SW 1271 (cell line): ENCODE measurements at places on chromosomes 1 and 21.

DNA sequence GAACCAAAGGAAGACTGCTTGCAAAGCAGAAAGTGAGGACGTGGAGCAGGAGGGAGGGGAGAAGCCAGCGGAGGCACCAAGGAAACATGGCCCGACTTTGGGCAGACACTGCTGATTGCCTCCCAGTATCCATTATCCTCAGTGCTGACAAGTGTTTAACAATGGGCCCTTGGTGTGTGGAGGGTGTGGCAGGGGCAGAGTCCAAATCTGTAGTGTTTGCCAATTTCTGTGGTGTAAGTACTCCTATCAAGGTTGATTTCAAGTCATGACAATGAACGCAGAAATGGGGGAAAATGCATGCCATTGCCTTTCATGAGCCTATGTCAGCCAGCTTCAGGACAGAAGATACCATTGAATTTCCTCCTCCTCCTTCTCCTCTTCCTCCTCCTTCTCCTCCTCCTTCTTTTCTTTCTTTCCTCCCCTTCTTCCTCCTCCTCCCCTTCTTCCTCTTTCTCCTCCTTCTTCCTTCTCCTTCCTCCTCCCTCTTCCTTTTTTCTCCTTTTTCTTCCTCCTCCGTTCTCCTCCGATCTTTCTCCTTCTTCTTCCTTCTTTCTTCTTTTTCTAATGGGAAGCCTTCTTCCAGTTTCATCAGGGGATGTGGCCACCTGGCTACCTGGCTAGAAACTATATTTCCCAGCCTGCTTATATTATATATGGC, 10.3 kb upstream of the PHC2 start:
- no peak for DNase-seq

DNA sequence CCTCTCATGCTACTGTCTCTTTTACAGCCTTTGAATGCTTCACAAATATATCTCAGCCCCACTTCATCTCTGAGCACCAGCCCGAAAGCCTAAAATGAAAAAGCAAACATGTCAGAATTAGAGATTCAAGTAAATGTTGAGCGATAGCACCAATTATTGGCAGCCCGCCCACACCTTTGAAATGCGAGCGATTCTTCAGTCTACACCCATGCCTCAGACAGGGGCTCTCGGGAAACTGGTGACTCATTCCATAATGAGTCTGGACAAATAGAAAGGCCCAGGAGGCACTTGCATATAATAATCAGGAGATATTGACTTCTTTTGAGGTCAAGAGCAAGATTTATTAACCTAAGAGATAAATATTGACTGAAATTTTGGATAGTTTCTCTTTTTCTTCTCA, 487.3 kb upstream of the PTBP2 start:
- no peak for DNase-seq

- no peak for DNase-seq
Measured at GRCh38 chr1:205232127-205232820, 4.5 kb downstream of the TMCC2 start.

DNA sequence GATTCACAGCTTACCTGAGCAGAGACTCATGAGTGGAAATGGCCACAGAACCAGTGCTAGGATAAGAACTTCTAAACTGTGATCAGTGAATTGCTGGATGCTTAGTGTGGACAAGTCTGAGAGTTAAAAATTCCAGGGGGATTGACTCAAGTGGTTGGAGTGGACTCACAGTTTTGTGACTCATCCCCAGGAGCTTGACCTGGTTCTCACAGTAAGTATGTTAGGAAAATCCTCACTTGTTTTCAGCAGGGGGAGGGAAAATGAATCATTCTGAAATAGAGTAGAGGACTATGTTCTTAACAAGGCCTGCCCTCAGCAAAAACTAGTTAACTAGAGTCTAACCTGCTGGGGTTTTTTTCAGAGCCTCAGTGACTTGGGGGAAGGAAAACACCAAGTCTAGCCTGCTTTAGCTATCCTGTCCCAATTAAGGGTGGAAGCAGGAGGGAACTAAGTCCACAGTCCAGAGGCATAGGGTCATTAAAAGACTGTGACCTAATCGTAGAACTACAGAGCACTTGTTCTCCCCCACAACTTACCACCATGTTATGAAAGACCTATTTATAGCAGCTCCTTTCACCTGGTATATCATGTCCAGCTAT, 6.1 kb upstream of the CDC73 start:
- DNase-seq, result peak; percentile 81

DNA sequence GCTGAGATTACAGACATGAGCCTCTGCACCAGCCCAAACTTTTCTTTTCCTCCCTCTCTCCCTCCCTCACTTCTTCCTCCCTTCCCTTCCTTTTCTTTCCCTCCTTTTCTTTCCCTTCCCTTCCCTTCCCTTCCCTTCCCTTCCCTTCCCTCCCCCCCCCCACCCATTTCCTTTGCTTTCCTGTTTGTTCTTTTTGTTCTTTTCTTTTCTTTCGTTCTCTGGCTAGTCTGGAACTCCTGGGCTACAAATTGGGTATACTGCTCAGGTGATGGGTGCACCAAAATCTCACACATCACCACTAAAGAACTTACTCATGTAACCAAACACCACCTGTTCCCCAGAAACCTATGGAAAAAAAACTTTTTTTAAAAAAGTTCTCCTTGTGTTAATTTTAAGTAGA, 174.8 kb upstream of the CHODL start:
- DNase-seq, result no peak

GRCh38 chr21:34020005-34020847, 53.2 kb upstream of the MRPS6 start:
- DNase-seq, result no peak

DNA sequence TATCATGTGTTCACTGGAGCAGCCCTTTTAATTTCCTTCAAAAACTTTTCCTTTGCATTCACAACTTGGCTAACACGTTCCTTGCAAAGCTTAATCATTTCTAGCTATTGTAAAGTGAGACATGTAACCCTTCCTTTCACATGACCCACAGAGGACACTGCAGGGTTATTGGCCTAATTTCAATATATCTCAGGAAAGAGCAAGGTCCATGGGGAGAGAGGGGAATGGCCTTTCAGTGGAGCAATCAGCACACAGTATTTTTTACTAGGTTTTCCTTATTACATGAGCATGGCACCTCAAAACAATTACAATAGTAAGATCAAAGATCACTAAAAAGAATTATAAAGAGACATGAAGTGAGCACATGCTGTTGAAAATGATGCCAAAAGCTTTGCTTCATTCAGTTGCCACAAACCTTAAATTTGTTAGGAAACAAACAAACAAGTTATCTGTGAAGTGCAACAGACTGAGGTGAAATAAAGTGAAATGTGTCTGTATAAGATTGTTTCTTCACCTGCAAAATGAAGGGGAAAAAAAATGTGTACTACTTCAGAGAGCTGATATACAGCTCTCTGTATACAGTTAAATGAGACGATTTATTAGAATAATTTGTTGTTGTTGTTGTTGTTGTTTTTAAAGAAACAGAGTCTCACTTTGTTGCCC, 61.5 kb downstream of the EIF4G3 start:
- DNase-seq, result no peak

DNA sequence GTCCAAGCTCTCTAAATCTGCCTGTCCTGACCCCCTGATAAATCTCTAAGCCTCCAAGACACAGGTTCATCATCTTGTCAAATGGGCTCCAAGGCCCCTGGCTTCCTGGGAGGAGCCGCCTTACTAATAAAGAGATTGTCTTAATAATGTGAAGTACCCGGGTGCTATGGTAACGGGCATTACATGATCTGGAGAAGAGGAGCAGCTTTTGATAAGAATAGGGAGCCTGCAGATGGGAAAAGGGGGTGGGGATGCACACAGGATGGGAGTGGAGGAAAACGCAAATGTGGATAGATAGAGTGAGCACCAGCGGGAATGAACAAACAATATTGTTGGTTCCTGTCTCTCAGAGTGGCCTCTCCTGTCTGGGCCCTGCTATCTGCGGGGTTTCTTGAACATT, 11.9 kb upstream of the RXRG start:
- DNase-seq, result no peak

- DNase-seq, result no peak
Measured at GRCh38 chr1:16165548-16165947, 9.7 kb upstream of the EPHA2 start.

DNA sequence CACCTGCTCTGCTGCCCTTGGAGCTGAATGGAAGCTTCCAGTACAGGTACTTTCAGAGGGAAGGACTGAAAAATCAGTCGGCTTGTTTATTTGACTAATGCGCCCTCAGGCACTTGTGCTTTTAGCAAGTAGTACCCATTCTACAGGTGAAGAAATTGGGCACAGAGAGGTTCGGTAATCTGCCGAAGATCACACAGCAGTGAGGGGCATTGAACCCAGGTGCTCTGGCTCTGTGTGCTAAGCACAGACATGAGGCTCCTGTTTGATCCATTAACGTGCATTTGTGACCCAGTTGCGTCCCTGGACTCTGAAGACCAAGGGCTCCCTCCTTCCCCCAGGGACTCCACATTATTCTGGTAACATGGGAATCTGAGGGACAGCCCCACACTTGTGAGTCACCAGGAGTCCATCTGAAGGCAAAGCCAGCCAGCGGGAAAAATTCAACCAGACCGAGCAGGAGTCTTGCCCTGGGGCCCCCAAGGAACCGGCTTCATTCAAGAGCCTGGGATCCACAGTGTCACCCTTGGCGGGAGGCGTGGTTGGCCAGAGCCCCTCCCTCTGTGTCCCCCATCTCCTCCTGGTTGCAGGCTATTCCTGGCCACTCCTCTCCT, 192.4 kb upstream of the ARHGEF16 start:
- DNase-seq, result no peak

DNA sequence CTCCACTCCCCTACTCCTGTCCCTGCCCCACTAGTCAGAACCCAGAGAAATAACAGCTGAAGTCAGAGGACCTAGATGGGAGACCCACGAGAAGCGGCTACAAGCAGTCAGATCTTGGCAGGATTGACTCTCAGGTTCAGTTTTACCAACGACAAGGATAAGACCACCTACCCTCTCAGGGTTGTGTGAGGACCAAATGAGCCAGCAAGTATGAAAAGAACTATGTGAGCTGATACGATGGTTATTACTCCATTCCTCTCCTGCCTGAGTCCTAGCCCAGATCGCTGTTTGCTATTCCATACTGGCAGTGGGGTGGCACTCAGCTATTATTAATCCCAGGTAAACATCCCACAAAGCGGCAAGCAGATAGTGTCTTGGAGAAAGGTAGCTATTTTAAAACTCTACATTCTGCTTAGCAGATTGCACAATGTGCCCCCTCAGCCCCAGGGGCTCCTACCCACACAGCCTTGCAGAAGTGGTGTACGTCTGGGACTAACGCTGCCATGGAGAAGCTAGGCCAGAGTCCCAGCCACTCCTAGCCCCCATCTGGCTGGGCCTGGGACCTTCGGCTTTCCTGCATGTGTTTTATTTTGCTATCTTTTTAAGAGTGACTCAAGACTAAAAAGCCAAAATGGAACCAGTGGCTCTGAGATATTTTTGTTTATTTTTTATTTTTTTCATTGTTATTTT, 58.9 kb downstream of the CD46 start:
- DNase-seq, result no peak

DNA sequence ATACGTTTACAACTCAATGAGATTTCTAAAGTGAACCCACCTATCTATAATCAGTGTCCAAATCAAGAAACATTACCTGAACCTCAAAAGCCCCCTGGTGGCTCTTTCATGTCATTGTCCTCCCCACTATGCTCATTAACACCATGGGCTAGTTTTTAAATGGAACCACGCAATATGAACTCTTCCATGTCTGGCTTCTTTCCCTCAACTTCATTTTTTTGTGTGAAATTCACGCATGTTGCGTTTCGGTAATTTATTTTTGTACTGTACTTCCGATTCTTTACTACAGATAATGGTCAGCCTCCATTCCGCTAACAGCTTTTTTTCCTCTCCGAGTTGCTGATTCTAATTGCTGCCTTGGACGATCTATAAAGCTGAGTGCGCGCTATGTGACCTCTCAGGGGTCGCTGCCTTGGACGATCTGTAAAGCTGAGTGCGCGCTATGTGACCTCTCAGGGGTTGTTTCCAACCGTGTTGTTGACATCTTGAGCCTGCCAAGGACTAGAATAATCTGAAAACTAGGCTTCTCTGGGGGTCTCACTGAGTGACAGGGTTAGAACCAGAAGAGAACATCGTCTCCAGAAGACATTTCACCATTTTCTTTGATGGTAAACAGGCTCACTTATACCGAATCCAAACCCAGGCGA, 1.1 kb upstream of the CACYBP start:
- no peak for DNase-seq

GRCh38 chr21:17050646-17051045, 462.2 kb upstream of the CXADR start:
- no peak for DNase-seq

DNA sequence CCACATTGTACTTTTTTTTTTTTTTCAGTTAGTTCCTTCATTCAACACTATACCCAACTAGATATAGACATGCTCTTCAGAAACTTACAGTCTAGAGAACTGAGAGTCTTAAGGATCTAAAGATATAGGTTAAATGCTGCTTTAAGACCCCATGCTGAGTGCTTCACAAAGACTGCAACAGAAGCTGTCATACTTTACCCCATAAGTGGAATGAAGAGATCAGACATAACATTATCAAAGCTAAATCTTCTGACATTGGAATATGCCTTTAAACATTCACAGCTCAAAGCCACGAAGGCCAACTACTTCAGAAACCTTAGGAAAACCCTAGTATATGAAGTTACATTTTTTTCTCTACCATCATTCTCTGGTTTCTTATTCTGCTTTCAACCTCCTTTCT, 666.4 kb downstream of the KCNT2 start:
- no peak for DNase-seq

DNA sequence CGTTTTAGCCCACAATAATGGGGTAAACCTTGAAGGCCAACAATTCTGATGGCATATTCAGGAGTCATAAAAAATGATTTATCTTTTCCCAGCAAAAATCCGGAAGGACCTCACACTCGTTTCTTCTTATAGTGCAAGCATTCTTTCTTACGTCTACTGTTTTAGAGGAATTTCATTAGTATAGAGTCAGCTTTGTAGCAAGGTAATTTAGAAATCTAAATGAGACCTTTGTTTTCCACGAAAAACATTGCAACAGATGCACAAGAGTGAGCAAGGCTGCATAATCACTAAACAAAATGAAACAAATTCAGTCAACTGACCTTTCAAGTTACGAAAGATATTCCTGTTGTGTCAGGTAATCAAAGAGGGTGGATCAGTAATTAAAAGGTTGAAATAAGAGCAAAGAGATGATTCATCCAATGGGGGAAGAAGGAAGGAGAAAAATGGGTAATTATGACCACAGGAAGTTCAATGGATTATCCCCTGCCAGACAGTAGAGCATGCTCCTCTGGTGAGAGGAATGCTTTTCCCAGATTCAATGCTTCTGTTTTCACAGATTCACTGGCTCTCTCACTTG, 560 bp upstream of the CSDE1 start:
- DNase-seq, result no peak
